ENCODE measurements at places on chromosomes 12 and 14. TPM values are rescaled to one million over a fixed set of nuclear protein-coding genes. Genes with fewer than 3 reads are reported as not detected.

Gene PSMB5
- total RNA-seq: 70.1 TPM

- DNase-seq: no peak
These were observed 235.5 kb upstream of the NPAS3 start for GRCh38 chr14:32703183-32703621.

- DNase-seq: no peak
These were observed 231.4 kb downstream of the ANO2 start for GRCh38 chr12:5713599-5714081.

DNA sequence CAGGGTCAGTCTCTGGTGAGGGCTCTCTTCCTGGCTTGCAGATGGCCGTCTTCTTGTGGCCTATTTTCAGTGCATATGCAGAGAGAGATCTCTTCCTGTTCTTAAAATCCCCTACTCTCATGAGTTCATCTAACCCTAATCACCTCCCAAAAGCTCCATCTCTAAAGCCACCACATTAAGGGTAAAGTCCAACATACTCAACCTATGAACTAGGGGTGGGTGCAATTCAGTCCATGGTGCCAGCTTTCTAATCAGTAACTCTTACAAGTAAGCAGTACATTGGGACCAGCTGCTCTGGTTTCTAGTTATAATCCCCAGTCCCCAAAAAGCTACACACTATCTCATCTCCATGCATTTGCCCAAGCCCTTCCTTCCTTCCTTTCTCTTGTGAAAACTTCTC, 365.1 kb downstream of the MED13L start:
- DNase-seq: no peak

DNA sequence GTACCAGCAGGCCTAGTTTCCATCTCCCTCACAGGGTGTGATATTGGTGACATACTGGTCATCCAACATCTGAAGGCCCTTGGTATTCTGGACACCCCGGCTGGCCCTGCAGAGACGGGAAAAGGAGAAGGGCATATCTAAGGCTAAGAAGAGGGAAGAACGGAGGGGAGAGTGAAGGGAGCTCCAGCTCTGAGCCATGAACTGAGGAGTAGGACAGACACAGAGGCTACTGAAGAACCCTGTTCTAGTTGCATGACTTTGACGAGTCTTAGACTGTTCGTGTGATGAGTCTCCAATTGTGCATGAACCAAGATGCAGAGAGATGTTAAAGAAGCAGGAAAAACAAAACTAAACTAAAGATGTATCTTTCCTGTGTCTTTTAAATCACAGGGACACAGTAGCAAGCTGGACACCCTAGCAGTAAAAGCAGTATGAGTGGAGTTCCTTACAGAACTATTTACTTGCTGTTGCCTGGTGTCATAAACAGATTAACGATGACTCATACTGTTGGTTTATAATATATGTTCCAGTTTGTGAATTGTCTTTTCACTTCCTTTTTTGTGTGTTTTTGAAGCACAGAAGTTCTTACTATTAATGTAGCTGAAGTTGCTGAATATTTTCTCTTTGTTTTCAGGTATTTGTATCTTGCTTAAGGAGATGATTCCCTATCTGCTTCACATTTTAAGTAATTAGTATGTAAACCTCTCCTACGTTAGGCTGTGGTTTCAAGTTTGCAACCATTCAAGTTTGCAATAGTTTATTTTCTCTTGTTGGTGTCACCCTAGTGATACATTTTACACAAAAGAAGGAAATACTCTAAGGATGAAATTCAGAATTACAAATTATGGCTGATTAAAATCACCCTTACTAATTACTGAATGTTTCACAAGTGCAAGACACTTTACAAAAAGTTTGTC, 15.7 kb downstream of the FAR2 start:
- DNase-seq: no peak

- no peak for DNase-seq
These were observed 29.0 kb upstream of the C12orf50 start for GRCh38 chr12:88057994-88058718.

DNA sequence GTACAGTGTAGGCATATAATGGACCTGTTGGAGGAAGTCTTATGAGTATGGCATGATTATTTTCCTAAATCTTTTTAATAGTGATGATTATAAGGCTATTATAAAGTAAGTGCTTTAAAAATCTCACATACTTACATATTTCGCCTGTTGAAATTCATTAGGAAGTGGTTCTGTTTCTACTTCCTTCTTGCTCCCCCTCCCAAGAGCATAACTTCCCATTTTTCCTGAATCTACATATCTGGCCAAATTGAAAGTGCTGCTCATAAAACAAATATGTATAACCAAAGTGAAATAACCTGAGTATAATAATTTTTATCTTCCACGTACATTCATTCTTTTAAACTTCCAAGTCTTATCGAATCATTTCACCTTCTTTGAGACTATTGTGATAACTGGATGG, 455.6 kb upstream of the SEL1L start:
- no peak for DNase-seq

DNA sequence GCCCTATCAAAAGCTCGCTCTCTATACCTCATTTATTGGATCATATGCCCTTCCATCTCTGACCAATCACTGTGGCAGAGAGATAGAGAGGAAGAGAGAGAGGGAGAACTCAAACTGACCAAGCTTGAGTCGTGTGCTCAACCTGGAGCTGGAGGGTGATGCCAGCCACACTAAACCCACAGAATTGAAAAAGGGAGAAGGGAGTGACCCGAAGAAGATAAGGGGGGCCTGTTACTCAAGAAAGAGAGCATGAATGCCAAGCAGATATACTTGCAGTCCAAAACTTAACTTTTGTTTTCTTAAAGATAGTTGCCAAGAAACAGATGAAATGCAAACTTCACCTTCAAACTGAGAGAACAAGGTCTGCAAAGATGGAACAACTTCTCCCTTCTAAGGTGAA, 112.7 kb downstream of the BTG1 start:
- DNase-seq: no peak

GRCh38 chr12:124031058-124031457, 58.0 kb downstream of the ZNF664 start:
- no peak for DNase-seq

GRCh38 chr14:30496852-30497251, 62.1 kb upstream of the G2E3 start:
- DNase-seq: no peak

DNA sequence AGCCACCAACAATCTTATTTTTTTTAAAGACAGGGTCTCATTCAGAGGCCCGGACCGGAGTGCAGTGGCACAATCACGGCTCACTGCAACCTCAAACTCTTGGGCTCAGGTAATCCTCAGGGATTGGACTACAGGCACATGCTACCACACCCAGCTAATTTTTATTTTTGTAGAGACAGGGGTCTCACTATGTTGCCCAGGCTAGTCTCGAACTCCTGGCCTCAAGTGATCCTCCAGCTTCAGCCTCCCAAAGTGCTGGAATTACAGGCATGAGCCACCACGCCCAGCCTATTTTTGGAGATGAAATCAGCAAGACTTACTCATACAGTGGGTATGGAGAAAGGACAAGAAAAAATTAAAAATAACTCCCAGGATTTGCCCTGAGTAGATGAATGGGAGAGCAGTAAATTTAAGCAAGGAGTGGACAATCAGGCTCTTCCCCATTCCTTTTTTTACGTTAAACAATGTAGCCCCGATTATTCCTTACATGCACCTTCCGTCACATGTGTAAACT, 13.2 kb downstream of the FMNL3 start:
- no peak for DNase-seq

Gene PCNX4
- total RNA-seq: 55.4 TPM

GRCh38 chr14:77615361-77616132, 890 bp downstream of the SPTLC2 start:
- DNase-seq: no peak

DNA sequence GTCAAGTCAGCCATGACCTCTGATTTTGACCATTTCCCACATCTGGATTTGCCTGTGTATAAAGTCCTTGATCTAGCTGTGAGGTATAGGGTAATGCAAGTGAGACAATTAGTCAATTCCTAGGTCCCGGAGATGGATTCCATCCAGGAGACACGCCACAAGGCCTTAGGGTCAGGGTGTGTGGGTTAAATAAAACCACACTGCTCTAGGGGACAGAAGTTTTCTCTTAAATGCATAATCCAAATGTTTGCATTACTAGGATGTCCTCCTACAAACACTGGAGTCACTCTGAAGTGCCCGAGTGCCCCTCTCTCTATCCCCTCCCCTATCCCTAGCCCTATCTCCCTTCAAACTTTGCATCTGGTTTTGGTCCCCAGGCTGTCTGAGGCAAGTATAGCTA, 26.8 kb downstream of the LRIG3 start:
- DNase-seq: no peak

DNA sequence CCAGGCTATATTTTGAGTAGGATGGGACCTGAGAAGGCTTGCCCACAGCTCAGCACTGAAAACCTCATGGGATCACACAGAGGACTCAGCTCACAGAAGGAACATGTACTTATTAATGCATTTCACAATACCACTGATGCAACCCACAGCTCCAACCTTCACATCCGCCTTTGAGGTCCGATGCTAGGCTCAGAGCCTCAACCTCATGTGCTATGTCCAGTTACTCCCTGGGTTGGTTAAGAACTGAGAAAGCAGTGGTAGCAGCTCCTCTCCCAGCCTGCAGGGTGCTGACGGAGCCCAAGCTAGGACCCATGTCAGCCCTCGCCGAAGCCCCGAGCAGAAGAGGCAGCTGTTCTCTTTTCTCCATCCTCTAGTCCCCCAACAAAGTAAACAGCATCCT, 52.9 kb downstream of the SPTB start:
- DNase-seq: no peak

DNA sequence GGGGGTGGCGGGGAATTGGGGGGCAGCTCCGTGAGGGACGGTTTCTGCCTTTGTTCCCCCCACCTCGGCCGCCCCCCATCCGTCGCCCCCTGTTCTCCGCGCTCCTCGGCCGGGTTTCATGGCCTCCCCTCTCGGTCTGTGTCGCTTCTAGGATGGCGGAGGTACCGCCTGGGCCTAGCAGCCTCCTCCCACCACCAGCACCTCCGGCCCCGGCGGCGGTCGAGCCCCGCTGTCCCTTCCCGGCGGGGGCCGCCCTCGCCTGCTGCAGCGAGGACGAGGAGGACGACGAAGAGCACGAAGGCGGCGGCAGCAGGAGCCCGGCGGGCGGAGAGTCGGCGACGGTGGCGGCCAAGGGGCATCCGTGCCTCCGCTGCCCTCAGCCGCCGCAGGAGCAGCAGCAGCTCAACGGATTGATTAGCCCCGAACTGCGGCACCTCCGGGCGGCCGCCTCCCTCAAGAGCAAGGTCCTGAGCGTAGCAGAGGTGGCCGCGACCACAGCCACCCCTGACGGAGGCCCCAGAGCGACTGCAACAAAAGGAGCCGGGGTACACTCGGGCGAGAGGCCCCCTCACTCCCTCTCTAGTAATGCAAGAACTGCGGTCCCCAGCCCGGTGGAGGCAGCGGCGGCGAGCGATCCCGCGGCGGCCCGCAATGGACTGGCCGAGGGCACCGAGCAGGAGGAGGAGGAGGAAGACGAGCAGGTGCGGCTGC, 575 bp downstream of the NAA30 start:
- DNase-seq: peak; percentile 68

- no peak for DNase-seq
These were observed 232.0 kb upstream of the PLXNC1 start for GRCh38 chr12:93916402-93916801.

- DNase-seq: no peak
These were observed 9.0 kb upstream of the COL2A1 start for GRCh38 chr12:48013287-48013686.

DNA sequence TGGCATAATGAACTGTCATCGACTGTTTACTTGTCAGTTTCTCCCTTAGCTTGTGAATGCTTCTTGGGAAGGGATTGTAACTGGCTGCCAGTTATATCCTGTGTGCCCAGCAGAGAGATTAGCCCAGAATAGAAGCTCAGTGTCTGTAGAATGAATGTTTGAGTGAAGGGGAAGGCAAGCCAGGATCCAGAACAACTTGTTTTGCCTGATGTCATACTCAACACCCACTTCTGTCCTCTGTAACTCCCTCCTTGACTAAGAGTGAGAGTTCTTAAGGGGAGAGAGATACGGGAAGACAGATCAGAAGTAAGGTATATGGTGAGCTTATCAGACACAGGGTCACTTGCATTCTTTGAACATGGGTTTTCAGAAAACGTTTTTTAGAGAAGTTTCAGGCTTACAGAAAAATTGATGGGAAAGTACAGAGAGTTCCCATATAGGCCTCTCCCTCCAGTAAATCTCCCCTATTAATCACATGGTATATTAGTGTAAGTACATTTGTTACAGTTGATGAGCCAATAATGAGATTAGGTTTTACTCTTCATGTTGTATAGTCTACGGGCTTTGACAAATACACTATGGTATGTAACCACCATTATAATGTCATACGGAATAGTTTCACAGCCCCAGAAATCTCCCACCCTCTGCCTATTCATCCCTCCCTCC, 5.6 kb upstream of the SPPL3 start:
- no peak for DNase-seq

GRCh38 chr12:1053690-1054089, 62.7 kb downstream of the ERC1 start:
- no peak for DNase-seq

DNA sequence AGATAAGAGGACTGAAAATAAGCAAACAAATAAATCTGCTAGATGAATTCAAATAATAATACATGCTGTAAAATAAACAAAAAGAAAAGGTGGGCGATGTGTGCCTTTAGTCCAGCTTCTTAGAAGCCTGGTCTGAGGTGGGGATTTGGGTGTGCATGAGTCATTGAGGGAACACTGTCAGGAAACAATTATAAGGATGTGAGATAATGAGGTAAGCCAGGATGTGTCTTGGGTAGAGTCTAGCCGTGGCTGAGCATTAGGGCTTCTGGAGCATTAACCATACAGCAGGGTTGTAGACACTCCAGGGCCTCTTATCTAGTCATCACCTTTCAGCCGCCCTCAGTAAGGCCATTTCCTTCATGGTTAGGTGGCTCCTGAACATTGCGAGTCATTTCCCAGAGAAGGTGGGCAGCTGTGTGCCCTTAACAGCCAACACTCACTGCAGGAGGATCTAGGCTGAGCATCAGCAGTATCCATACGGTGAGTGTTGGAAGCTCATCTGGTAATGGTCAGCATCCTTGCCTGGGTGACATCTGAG, 405.6 kb downstream of the GLT1D1 start:
- no peak for DNase-seq

DNA sequence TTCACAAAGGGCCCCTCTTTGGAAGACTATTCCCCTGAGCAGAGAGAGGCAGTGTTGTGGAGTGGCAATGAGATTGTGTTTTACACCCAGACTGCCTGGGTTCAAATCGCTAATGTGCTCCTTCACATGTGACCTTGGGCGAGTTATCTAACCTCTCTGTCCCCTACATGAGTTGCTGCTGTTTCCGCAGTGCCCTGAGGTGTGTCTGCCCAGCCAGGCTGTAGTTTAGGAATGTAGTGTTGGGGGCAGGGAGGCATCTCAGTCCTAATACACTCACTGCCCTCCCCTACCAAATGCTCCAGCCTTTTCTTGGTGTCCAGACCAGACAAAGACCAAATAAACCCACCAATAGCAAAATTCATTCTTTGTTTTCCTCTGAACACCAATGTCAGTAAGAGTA, 78.6 kb downstream of the SLC24A4 start:
- no peak for DNase-seq

All from sciatic nerve (tissue), 2 donors.